ENCODE measurements at places on chromosomes 7 and 10.

DNA sequence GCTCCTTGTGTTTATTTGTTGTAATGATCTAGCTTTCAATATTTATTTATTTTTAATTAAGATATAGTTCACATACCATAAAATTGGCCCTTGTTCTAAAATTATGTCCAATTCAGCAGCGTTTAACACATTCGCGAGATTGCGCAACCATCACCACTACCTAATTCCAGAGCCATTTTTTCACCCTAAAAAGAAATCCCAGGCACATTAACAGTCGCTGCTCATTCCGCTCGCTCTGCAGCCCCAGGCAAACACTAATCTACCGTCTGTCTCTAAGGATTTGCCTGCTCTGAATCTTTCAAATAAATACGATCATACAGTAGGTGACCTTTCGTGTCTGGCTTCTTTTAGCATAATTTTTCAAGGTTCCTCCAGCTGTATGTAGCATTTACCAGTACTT, 616.7 kb downstream of the CALN1 start:
- no peak for DNase-seq

DNA sequence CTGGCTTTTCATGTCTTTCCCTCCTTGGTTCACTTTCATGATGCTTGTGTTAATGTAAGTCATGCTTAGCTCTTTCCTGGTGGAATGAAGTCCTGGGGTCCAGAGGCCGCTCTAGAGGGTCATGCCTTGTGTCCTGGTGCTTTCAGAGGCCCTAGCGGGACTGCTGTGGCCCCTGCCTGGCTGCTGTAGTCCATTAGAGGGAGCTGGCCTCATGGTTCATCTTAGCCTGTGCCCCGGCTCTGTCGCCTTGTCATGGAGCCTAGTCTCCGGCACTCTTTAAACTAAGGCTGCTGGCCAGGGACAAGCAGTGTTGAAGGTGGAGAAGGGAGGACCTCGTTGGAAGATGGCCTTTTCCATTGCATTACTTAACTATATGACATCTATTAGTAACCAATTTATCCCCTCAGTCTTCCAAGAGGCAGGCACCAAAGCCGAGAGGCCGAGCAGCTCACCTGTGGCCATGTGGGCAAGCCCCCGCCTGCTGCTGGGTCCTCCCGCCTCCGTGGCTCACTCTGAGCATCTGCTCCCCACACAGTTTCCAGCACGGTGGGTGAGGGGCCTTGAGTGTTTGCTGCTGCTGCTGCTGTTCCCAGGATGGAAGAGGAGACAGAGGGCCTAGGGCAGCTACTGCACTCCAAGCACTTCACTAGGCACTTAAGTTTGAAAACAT, 5.0 kb upstream of the NDUFB2 start:
- no peak for DNase-seq

DNA sequence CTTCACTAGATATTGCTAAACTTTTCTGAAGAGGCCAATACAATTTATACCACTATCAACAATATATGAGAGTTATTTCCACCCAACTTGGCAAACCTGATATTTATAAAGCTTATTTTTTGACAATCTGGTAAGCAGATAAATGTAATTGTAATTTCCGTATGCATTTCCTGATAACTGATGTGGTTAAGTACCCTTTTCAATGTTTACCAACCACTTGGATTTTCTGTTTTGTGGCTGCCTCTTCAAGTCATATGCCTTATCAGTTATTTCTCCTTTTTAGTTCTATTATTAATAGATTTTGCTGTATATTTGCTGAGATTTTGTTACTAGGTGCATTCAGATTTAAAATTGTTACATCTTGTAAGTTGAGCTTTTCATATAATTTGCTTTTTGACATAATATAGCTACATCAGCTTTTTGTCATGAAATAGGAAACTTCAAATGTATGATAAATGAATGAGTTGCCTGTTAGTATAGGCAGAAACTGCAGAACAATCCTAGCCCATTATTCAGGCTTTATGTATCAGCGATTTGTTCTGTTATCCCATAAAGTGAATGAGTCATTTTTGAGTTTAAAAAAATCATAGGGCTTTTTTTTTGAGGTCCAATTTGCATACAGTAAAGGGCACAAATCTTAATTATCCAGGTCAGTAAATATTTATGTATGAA, 11.5 kb downstream of the SGPL1 start:
- no peak for DNase-seq

- no peak for DNase-seq
Measured at GRCh38 chr10:88472540-88472939, 110.6 kb downstream of the RNLS start.

DNA sequence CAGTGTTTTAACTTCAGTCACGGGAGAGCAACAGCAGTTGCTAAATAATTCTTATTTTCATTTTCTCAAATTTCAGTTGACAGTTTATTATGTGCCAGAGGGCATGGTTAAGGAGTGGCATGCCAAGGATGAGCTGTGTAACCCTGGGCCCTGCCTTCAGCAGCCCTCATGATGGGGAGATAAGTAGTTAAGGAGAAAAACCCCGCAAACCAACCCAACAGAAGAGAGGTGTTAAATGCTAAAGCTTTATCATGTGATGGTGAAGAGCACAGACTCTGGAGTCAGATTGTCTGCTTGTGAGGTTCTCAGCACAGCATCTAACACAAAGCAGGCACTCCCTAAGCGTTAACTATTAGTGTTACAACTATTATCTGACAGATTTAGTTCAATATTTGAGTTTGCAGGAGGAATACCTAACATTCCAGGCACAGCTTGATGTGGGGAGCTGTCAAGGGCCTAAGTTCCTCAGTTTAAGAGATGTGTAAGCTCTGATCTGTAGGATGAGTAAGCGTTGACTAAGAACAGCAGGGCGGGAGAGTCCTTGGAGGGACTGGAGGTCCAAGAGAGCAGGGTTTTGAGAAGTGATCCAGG, 29.6 kb downstream of the STAM start:
- DNase-seq: no peak

GRCh38 chr7:107658467-107658866, 2.2 kb upstream of the SLC26A4 start:
- no peak for DNase-seq

- no peak for DNase-seq
Measured at GRCh38 chr10:48242171-48242904, 32.2 kb downstream of the FRMPD2 start.

DNA sequence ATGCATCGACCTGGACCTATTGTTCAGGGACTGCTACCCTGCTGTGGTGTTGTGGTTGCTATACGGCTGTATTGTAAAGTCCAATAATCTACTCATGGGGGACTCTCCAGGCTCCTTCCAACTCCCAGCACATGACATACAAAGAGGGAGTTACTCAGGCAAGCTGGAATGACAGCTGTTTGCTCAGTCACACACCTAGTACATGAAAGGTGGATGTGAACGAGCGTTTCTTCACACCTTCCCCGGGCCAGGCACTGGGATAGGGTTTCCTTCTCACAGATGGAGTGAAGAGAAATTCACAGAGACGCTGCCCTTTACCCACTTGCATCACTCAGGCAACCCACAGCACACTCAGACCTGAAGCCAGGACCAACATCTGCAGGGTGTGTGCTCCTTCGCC, 215.7 kb downstream of the TNS3 start:
- no peak for DNase-seq

- no peak for DNase-seq
Measured at GRCh38 chr10:70430493-70431445, 10.7 kb downstream of the NODAL start.

GRCh38 chr7:102080434-102081243, 206.0 kb upstream of the SH2B2 start:
- no peak for DNase-seq

All from stimulated activated CD8-positive, alpha-beta memory T cell treated with anti-CD3 and anti-CD28 coated beads, Interleukin-15, amount 100 ng/mL, for 1 hour (primary cell).